T-helper 22 cell (primary cell): ENCODE measurements at places on chromosomes 11 and 22.

GRCh38 chr11:15810082-15810481, 546.3 kb downstream of the SOX6 start:
- DNase-seq, result no peak

- DNase-seq, result no peak
Measured at GRCh38 chr11:122270535-122270934, 154.5 kb upstream of the BLID start.

DNA sequence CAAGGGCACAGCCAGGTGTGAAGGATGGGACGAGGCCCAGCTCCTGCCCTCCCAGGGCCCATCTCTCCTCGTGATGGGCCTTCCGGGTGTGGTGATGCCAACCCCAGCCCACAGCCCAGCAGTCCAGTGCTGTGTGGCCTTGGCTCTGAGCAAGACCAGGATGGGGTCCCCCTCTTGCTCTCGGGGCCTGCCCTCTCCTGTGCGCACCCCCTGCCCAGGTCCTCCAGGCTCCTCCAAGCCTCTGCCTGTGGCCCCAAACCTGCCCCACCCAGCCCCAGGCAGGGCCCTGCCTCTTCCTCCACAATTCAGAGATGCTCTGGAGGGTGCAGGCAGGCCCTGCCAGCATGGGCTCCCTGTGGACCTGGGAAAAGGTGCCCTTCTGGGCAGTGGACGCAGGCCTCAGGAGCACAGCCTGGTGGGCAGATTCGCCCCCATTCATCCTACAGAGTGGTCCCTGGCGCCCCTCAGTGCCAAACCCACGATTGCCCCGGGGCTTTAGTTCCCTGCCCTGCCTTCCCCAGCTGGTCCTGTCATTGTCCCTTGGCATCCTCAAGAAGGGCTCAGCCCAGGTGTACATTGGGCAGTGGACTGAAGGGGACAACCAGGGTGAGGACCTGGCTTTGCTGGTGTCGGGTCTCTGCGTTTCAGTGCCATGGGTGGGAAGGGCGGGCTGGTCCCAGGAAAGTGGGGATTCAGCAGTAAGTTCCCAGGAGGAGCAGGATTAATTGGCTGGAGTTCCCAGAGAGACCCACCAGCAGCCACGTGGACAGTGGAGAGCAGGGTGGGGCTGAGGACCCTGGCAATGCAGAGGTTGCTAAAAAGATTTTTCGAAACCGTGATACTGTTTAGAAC, 19.8 kb downstream of the EIF1AD start:
- DNase-seq, result no peak

GRCh38 chr11:64238999-64239398, 1.9 kb upstream of the FKBP2 start:
- DNase-seq, result no peak

DNA sequence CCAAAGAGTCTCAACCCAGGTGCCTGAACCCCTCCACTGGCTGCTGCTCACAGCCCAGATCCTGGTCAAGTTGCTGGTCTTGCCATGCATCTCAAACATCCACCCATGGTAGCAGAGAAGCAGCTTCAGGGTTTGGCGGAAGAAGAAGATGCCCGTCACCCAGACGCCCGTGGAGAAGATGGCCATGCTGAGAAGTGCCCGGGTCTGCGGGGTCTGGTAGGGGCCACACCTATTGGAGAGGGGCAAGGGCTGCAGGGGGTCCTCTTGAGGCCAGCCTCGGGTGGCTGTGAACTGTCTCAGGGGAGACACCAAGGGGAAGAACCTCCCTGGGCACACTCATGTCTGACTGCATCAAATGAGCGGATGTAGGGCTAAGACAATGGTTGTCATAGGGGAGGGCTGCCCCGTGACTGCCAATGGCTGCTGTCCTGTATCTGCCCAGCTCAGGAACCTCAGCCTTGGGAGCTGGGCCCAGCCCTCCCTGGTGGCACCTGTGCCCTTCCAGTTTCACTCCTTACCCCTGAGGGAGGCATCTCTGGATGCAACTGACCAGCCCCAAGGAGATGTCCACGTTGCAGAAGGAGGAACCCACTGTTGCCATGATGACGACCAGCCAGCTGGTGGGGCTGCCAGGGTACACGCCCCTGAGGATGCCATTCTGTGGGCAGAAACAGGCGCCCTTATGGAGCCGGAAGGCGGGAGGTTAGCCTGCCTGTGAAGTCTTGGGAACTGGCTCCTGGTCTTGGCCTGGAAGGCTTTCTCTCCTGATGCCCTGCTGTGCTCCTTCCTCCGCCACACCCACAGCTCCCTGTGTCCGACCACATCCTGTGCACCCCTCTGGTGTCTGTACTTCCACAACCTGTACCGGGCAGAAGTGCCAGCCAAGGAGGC, 1.2 kb downstream of the CPT1B start:
- DNase-seq, result no peak
